Smooth muscle cell of the umbilical artery (primary cell): ENCODE measurements at places on chromosomes 5 and 9. TPM values are rescaled to one million over a fixed set of nuclear protein-coding genes. Genes with fewer than 3 reads are reported as not detected.

The HNRNPA0 gene
- total RNA-seq: 11.5 and 12.5 TPM in 2 replicates

The CNTFR gene
- not detected in 2 replicates for total RNA-seq

The IL13 gene
- not detected in 2 replicates for total RNA-seq

The OTP gene
- not detected in 2 replicates for total RNA-seq

The OR1J2 gene
- not detected in 2 replicates for total RNA-seq

The PCDHGA3 gene
- total RNA-seq: 1.6 and 2.1 TPM in 2 replicates

The TSC1 gene
- total RNA-seq: 42.2 and 45.6 TPM in 2 replicates
